ENCODE measurements at places on chromosomes 16 and 17.
A peak's percentile ranks its signal among the peaks of the same experiment; 100 is the strongest.

- no peak for DNase-seq
These were observed 59.0 kb downstream of the SPACA3 start for GRCh38 chr17:33050611-33051140.

DNA sequence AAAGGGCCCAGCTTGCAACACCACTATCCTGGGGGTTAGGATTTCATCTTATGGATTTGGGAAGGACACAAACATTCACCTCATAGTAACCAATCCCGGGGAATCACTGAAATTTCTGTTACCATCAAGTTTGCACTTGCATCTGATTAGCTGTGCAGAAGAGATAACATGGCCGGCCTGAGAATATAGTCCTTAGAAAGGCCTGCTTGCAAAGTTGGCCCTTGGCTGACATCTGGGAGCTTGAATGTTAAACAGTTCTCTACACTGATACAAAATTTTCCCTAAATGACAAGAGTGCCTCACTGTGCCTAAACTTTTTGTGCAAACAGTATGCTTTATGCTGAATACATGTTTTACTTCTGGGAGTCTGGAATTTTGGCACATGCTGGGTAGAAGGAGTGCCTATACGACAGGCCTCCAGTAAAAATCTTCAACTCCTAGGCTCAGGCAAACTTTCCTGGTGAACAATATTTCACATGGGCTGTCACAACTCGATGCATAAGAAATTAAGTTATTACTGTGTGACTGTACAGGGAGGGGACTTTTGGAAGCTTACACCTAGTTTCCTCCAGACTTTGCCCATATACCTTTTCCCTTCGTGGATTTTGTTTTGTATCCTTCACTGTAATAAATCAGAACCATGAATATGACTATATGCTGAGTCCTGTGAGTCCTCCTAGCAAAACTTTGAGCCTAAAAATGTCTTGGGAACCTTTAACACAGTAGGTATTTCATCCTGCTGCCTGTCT is 31.3 kb downstream of the TBC1D3B start:
- no peak for DNase-seq

DNA sequence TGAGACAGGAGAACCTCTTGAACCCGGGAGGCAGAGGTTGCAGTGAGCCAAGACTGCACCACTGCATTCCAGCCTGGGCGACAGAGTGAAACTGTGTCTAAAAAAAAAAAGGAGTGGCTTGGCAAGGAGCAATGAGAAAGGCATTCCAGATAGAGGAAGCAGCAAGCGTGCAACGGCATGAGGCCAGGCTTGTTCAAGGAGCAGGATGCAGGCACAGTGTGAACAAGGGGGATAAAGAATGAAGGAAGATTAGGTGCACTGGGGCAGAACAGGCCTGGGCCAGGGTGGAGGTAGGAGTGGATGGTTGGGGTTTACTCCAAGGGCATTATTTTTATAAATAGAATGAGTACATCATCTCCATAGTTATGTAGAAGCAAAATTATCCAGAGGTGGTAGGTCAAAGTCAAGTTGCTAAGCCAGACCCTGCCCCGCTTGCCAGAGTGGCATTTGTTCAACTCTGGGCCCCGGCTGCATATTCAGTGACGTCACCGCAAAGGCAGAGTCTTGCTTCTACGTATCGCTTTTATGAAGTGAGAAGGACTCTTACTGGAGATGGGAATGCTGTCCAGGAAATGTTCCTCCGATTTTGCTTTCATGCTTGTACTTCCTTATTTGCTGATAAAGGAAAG is 100.2 kb downstream of the KATNIP start:
- DNase-seq: no peak

GRCh38 chr17:72171703-72172667 is 51.2 kb downstream of the SOX9 start:
- no peak for DNase-seq

GRCh38 chr17:14352136-14352535 is 51.3 kb downstream of the HS3ST3B1 start:
- no peak for DNase-seq

DNA sequence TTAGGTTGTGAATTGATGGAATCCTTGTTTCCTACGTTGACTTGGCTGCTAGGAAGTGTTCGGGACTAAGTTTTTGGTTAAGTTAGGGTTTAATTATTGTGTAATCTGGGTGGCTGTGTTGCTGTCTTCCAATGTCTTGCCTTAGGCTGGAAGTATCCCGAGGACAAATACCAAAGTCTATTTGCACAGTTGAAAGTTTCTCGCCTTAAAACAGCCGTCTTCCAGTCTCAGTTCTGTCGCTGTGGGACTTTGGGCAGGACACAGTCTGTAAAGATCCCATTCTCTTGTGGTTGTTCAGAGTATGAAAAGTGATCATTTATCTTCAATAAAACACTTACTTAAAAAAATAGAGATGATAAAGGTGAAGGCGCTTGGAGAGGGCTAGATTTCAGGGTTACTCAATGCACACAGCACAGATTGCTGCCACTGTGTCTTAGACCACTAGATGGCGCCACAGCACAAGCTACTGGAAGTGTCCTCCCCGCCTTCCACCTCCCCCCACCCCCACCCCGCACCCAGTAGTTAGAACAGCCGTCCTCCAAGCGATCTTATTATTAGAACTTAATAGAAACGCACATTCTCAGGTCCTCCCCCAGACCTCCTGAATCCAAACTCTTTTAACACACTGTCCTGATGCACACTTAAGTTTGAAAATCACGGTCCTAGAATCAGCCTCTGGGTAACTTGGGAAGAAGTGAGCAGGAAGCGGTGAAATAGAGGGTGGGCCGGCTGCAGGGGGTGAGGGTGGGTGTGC is 45.8 kb downstream of the AKAP1 start:
- DNase-seq: peak; percentile 79

- no peak for DNase-seq
These were observed 14.6 kb downstream of the GRB7 start for GRCh38 chr17:39752241-39752881.

GRCh38 chr17:42183741-42184711 is 1.2 kb downstream of the HCRT start:
- peak; percentile 67 for DNase-seq

- no peak for DNase-seq
These were observed 85.9 kb downstream of the TBC1D16 start for GRCh38 chr17:79949656-79950209.

DNA sequence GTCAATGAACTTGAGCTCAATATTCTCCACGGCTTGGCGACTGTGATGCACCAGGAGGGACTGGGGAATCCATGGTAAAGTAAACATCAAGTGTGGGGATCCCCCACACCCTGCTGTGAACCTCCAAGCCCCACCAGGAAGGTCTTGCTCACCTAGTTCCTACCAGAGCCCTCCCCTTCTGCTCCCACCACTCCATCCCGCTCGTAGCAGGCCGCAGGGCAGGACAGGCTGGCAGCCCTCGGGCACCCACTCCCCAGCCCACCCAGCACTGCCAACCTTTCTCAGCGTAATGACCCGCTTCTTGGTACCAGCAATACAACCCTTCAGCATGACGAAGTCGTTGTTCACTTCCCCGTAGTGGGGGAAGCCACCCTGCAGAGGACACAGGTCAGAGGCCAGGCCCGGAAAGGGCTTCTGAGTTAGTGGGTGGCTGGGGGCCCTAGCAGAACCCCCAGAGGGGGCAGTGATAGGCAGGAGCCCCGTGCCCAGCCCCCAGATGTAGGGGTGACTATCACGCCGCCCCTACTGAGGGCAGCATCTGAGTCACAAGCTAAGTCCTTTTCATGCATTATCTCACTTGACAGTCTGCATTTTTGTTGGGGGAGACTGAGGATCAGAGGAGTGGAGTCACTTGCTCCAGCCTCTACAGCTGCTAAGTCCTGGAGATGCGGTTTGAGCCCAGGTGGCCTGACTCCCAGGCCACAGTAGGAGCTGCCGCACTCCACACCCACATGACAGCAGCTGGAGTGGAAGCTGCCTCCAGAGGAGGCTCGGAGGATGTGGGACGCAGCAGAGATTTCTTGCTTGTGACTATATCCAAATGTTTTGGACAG is 2.8 kb upstream of the MSRB1 start:
- DNase-seq: no peak

- DNase-seq: no peak
These were observed 695.4 kb upstream of the KIF2B start for GRCh38 chr17:53127331-53127730.

Data from fibroblast of lung (primary cell).